ENCODE measurements at places on chromosomes 3 and 15.

GRCh38 chr3:169596126-169596525 is 67.4 kb downstream of the MECOM start:
- no peak for DNase-seq

GRCh38 chr15:82810890-82811426 is 1.5 kb downstream of the WHAMM start:
- DNase-seq, result peak; percentile 81

- DNase-seq, result no peak
Observed at GRCh38 chr3:130705501-130705900, 41.1 kb downstream of the PIK3R4 start.

GRCh38 chr3:150129166-150129565 is 158.5 kb upstream of the PFN2 start:
- no peak for DNase-seq

DNA sequence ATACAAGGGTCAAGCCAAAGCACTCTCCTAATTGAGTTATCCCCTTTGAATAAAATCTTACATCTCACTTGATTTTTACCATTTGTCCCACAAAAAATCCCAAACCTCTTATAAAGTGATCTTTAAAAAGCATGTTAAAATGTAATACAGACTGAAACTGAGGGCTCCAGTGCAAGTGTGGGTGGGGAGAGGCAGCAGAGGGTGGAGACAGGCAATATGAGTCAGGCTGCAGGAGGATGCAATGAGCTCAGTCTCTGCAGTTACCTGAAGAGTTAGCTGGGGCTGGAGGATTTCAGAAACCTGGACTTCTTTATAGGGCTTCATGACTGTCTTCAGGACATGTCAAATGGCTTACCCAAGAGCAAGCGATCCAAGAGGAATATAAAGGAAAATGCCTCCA is 14.2 kb upstream of the COLQ start:
- DNase-seq, result no peak

DNA sequence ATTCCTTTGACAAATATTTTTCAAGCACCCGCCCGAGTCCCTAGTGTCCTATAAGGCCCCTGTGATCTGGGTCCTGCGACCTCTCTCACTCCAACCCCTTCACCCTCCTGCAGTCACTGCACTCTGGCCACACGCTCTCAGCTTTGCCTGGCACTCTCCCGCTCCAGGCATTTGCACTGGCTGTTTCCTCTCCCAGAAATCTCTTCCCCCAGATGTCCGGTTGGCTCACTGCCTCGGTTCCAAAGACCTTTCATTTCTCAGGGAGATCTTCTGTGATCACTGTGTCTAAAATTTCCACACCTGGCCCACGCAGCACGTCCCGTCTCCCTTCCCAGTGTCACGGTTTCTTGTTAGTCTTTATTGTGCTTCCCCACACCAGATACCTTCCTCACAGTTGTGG is 97.4 kb downstream of the WNT7A start:
- no peak for DNase-seq

DNA sequence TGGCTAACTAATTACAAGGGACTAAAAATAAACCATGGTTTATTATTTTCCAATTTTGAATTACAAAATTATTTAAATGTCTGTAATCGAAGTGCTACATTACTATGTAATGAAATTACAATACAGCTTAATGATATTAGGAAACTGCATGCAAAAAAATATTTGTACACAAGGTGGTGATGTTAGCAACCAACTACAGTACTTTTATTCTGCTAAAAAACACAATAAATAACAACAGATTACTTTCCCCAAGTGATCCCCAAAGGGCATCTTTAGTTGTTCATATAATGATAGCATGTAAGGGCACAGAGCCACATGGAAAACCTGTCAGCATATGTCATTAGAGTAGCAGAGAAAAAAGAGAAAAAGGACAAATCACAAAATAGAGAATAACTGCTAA is 147.5 kb upstream of the SOX2 start:
- no peak for DNase-seq

- DNase-seq, result no peak
Observed at GRCh38 chr3:27275441-27275990, 93.7 kb downstream of the NEK10 start.

GRCh38 chr3:143000528-143000927 is 842 bp upstream of the U2SURP start:
- DNase-seq, result no peak

- no peak for DNase-seq
Observed at GRCh38 chr3:187247398-187247797, 44.1 kb downstream of the MASP1 start.

- DNase-seq, result no peak
Observed at GRCh38 chr3:15007681-15008141, 57.4 kb downstream of the MRPS25 start.

GRCh38 chr3:194306109-194306686 is 44.9 kb downstream of the CPN2 start:
- DNase-seq, result peak; percentile 50

DNA sequence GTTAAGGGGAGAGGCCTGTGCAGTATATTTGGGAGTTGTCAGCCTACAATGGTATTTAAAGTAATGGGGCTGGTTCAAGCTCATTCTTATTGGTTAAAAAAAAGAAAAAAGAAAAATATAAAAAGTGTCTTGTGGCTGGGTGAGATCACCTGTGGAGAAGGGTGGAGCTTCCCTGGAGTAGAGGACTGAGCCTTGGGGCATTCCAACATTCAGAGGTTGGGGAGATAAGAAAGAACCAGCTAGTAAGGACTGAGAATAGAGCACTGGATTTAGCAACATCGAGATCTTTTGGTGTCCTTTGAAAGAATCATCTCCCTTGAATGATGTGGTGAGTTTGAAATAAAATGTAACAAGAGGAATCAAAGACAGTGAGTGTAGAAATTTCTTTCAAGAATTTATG is 5.2 kb downstream of the SLC49A4 start:
- DNase-seq, result no peak

DNA sequence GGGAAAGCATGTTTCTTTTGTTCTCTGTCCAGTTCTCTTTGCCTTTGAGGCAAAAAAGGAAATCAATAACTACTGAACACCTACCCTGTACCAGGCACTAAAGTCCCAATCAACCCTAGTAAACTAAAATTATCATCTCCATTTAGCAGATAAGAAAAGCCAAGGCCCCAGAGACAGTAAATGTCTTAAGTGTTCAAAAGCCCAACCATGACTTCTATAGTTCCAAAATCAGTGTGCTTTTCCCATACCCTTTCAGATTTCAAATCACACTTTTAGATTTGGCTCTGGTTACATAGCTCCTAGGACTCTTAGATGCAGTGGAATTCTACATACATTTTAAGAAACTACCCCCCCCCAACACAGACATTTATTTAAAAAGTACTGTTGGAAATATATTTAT is 63.5 kb downstream of the UACA start:
- no peak for DNase-seq

- DNase-seq, result no peak
Observed at GRCh38 chr3:21256932-21257331, 494.1 kb downstream of the ZNF385D start.

DNA sequence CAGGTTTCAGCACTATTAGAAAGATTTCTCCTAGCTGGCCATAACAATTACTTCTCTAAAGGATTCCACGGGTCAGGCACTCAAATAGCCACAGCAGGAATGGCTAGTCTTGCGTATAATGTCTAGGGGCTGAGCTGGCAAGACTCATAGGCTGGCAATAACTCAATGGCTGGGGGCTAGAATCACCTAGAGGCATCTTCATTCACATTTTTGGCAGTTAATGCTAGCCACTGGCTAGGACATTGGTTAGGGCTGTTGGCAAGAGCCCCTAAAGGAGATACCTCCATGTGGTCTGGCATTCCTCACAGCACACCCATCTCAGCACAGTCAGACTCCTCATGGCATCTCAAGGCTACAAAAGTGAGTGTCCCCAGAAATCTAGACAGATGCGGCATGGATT is 6.2 kb downstream of the SUSD5 start:
- no peak for DNase-seq

- DNase-seq, result peak; percentile 48
Observed at GRCh38 chr3:4978204-4978965, 852 bp upstream of the BHLHE40 start.

DNA sequence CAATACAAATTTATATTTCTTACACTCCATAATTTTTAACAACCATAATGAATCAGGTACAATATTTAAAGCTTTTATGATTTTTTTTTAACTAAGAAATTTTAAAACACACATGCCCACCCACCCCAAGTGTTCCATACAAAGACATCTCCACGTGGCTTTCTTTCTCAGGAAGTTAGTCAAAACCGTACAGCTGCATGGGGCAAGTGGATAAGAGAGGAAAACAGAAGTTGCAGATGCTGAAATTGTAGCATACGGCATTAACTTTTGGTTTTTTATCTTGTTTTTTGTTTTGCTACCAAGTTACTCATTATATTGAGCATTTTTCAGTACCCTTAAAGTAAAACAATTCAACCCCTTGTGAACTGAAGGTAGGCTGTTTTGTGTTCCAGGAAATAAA is 14.8 kb downstream of the GNB4 start:
- no peak for DNase-seq

DNA sequence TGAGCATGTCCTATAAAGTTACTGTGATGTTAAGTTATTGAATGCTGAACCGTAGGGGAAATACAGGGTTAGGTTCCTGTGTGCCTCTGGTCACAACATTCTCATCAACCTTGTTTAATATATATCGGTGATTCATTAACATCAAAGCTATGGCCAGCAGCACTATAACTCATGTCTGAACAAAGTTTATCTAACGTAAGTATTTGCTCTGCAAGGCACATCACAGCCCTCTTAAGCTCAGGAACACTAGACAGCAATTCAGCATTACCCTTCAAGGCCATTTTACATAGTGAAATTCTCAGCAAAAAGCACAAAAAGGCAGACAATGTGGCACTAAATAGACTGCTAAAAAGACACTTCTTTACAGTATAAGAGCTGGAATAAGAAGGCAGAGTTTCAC is 48.2 kb upstream of the FNDC3B start:
- DNase-seq, result no peak

DNA sequence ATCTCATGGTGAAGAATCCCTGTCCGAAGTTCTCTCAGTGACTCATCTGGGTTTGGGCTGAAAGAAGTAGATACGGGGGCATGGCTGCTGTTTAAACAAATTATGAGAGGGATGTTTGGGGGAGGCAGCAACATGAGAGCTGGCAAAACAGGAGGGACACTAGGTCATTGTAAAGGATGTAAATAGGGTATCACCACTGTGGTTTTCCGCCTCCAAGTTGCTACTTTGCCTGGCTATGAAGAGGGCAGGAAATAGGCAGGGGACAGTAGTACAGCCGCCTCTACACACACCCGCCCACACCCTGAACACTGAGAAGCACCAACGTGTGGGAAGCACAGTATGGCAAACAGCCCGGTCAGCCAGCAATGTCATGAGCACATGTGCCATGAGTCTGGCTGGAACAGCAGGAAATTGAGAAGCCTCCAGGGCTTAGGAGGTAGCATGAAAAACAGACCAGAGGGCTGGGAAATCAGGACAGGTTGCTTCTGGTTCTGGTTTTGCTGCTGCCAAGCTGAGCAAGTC is 17.1 kb downstream of the HEXA start:
- DNase-seq, result no peak

- no peak for DNase-seq
Observed at GRCh38 chr15:99909592-99910295, 176.5 kb upstream of the LYSMD4 start.

DNA sequence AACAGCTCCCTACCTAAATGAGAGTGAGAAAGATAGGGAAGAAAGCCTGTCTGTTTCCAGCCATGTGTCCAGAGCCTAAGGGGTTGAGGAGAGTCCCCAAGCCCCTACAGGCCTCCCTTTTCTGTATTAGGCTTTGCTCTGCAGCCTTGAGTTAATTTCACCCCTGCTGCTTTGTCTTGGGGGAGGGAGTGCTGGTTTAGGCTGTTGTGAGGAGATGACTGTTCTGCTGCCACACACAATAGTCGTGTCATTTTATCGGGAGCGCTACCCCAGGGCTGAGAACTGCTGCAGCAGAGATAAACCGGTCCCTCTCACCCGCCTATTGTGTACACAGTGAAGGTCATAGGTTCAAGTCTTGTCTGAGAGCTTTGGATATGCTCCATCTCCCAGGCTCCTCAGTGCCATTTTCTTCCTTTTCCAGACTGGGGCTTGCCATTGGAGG is 1.4 kb downstream of the ZNF609 start:
- DNase-seq, result no peak

GRCh38 chr3:113210604-113211329 is 590 bp upstream of the BOC start:
- DNase-seq, result no peak

DNA sequence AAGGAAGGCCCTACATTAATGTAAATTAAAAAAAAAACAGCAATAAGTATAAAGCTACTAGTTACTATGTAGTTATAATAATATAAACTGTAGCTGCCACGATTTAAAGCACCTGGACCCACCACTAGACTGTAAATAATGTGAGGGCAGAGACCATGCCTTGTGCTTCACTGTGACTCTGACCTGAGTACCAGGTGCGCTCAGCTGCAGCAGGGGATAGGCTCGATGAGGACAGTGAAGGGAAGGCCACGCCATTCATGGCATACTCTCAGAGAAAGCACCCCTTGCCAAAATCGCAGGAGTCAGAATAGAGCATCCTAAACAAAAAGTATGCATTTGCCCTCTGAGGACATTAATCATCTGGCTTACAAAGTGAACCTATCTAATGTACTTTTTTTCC is 5.1 kb downstream of the FSTL1 start:
- no peak for DNase-seq

DNA sequence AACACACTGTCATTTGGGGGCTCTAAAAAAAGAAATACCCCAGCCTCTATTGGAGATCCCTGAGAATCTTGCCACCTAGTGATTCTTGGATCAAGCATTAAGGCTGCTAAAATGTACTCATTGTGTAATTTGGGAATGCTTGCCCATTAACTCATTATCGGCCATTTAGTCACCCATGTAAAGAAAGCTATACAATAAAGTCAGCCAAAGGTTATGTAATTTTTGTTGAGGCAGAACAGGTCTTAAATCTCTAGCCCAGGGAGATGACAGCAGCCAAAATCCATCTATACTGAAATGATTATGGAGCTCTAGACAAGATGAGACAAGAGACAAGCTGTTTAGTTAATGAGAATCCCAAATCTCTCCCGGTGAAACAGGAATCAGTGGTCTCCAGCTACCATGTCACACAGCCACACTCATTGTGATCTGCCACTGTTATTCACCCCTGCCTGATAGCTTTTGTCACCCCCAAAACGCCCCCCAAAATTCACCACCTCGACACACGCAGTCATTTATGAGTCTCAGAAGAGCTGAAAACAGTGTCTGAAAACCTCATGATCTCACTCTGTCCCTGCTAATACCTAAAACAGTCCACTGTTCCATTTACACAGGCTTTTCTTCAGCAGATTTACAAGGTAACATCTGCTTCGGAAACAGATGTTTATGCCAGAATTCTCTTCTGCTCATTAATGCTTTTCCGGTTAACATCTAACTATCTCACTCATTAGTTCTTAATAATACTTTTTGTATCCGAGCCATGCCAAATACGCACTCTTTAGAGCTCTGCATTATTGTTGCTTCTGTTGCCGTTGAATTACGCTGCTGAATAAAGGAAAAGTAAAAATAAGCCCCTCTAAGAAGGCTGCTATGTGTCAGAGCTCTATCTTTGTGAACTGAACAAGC is 138.5 kb downstream of the RORA start:
- no peak for DNase-seq

- DNase-seq, result no peak
Observed at GRCh38 chr15:65207280-65207840, 3.9 kb downstream of the CILP start.
